ENCODE measurements at places on chromosomes 6 and 20.

DNA sequence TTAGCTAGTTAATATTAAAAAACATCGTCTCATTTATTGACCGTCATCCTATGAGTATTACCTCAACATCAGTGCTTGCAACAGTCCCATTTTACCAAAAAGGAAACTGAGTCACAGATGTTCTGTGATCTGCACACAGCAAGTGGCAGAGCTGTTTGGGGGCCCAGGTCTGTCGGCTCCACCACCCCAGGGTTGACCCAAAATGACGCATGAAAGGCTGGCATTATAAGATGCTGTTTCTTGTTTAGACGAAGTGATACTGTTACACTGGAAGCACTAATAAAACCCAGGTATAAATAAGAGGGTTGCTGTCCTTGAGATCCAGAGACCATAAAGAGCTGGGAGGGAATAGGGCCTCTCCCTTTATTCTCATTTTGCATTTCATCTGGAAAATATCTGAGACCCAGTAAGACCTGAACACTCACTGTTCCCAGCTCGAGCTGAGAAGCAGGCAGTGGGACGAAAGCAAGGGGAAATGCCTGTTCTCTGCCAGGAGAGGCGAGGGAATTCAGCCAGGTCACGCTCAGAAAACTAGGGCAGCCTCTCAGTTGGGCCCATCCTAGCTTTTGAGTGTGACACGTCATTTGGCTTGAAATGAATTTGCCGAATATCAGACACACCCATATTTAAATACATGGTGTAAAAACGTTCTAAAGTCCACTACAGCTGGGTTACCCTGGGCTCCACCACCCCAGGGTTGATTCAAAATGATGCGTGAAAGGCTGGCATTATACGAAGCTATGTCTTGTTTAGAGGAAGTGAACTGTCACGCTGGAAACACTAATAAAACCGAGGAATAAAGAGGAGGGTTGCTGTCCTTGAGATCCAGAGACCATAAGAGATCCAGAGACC, 1.4 kb upstream of the MICAL1 start:
- DNase-seq: no peak

DNA sequence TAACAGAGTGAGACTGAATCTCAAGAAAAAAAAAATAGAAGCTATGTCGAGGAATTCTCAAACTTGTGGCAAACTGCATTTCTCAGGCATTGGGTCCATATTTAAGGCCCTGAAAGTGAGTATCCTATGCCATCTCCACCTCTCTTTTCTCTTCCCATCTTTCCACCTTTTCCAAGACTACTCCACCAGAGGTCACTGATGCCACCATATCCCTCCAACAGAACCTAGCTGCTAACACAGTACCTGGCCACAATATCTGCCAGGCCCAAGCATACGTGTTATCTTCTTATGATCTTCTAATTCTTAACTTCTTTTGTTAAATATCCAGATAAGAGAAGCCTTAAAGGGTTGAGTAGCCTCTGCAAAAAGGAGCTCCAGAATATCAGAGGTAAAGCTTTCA, 8.2 kb upstream of the ADGRF4 start:
- DNase-seq: no peak

DNA sequence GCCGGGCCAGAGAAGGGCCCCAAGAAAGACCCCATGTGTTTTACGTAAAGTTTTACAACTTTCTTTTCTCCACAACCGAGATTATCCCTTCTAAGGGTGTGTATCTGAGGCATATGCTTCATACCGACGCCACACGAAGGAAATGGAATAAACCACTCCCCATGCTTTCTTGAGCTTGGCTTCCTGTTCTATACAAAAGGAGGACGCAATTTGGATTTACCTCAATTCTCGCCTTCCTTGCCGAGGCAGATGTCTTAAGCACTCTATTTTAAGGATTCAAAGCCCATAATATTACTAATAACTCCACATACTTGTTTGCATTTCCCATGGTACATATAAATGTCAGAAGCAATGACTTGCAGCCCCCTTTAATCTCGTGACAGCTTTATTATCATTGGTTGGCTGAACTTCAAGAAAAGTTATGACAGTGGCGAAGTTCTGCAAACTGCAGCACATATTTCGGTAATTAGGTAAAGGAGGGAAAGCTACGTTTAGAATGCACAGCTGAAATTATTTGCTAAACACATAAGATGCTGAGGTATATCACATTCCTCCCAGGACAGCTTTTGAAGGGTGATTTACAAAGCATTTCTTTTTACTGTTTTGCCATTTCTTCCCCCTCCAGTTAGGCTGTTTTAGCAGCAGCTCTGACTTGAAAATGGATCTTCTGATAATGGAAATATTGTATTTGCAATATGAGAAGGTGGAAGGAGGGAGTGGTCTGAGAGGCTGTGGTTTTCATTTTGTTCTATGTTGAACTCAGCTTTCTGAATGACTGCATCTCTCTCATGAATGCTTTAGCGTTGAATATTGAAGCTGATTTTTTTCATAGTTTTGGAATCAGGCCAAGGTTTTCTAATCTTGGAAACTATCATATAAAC, 330.5 kb downstream of the EPHA7 start:
- DNase-seq: no peak

DNA sequence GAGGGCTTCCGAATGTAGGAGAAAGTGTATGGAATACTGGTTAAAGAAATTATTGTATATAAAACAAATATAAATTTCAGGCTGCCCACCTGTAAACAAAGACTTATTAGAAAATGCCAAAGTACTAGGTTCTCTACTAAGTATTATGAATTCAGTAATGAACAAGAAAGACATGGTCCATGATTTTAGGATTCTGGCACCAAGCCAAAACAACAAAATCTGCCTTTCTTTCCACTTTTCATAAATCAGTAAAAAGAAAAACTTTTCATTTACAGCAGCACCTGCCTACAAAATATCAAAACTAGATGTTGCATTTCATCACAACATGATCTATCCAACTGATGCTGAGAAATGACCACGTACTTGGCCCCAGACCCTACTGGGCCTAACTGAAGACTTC, 14.5 kb upstream of the SNRPB start:
- no peak for DNase-seq

GRCh38 chr6:73857341-73857890, 161.4 kb downstream of the CD109 start:
- no peak for DNase-seq

GRCh38 chr20:17883592-17884306, 84.8 kb downstream of the SNX5 start:
- no peak for DNase-seq

GRCh38 chr6:127582777-127583462, 5.9 kb downstream of the C6orf58 start:
- DNase-seq: peak; percentile 9

GRCh38 chr6:80276861-80277260, 170.4 kb downstream of the BCKDHB start:
- no peak for DNase-seq

- no peak for DNase-seq
Observed at GRCh38 chr20:49507741-49508434, 25.4 kb upstream of the KCNB1 start.

GRCh38 chr6:164296411-164296810, 881.9 kb downstream of the QKI start:
- no peak for DNase-seq

- DNase-seq: no peak
Observed at GRCh38 chr6:85451565-85452306, 1.9 kb downstream of the NT5E start.
